ENCODE measurements at places on chromosomes 6 and 20. TPM values are rescaled to one million over a fixed set of nuclear protein-coding genes. Genes with fewer than 3 reads are reported as not detected.

GRCh38 chr6:36827261-36828079 is 11.8 kb downstream of the CPNE5 start:
- DNase-seq: peak; percentile 77
- H3K4me1 ChIP-seq: no peaks in the 10 kb centered on the region
- peak overlapping the region; percentile 78 for H3K27ac ChIP-seq
- H3K36me3 ChIP-seq: no peaks in the 10 kb centered on the region

- H3K27ac ChIP-seq: no peak overlapping the region
- peaks cover 11% of the 10 kb centered on the region for H3K4me1 ChIP-seq
- H3K27me3 ChIP-seq: no peaks in the 10 kb centered on the region
- peaks cover 3% of the 10 kb centered on the region for H3K36me3 ChIP-seq
- no peak for DNase-seq
Observed at GRCh38 chr20:18466574-18466893, 296 bp downstream of the DZANK1 start.

GRCh38 chr6:48713612-48714011 is 602.6 kb upstream of the PTCHD4 start:
- H3K27me3 ChIP-seq: no peaks in the 10 kb centered on the region
- DNase-seq: no peak
- no peak overlapping the region for H3K4me3 ChIP-seq
- H3K27ac ChIP-seq: no peak overlapping the region
- no peaks in the 10 kb centered on the region for H3K36me3 ChIP-seq
- H3K4me1 ChIP-seq: no peaks in the 10 kb centered on the region

PEX3 gene
- 31.7 TPM for polyA plus RNA-seq

DNA sequence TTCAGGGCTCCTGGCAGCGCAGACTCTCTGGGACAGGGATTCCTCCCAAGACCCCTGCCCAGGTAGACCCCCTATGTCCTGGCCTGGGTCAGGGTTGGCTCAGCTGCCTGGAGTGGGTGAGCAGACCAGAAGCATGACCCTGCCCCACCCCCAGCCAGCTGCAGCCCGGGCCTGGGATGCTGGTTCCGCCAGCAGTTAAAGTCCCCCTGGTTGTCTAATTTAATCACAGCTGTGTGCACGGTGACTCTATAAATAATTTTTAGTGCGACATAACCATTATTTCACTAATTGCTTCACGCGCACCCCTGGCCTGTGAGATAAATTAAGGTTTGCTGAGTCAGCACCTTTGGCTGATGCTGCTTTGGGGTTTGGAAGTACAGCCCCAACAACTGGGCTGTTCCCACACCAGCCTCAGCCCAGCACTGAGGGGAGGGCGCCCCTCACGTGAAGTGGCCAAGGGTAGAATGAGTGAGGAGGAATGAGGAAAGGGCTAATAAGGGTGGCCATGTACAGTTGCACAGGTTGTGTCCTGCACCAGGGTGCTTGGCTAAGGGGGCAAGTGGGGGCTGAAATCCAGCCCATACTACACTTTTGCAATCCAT is 26.1 kb upstream of the CDH22 start:
- DNase-seq: no peak
- H3K27ac ChIP-seq: no peak overlapping the region
- no peak overlapping the region for H3K4me3 ChIP-seq
- H3K27me3 ChIP-seq: peaks cover 2% of the 10 kb centered on the region
- H3K36me3 ChIP-seq: no peaks in the 10 kb centered on the region

- H3K4me3 ChIP-seq: no peak overlapping the region
- no peaks in the 10 kb centered on the region for H3K27me3 ChIP-seq
- H3K36me3 ChIP-seq: no peaks in the 10 kb centered on the region
- no peak overlapping the region for H3K27ac ChIP-seq
- H3K4me1 ChIP-seq: no peaks in the 10 kb centered on the region
Observed at GRCh38 chr6:127212376-127212775, 54.3 kb upstream of the RNF146 start.

GRCh38 chr6:43123461-43124314 is 47.4 kb upstream of the SRF start:
- H3K4me3 ChIP-seq: no peak overlapping the region
- H3K4me1 ChIP-seq: no peaks in the 10 kb centered on the region
- no peaks in the 10 kb centered on the region for H3K36me3 ChIP-seq
- H3K27ac ChIP-seq: no peak overlapping the region
- DNase-seq: peak; percentile 40

DNA sequence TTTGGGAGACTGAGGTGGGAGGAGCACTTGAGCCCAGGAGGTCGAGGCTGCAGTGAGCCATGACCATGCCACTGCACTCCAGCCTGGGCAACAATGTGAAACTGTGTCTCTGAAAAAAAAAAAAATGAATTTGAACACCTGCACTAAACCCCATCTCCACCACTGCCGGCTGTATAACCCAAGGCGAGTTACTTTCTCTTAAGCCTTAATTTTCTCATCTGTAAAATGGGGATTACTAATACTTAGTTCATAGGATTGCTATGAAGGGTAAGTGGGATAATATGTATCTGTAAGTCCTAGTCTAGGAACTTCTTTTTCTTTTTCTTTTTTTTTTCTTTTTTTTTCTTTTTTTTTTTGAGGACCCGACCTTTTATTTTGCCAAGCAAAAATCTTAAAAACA is 61.5 kb downstream of the SHLD1 start:
- H3K27ac ChIP-seq: no peak overlapping the region
- H3K4me1 ChIP-seq: peaks cover 2% of the 10 kb centered on the region
- no peaks in the 10 kb centered on the region for H3K27me3 ChIP-seq
- DNase-seq: no peak
- no peak overlapping the region for H3K4me3 ChIP-seq
- no peaks in the 10 kb centered on the region for H3K36me3 ChIP-seq

INSM1 gene
- polyA plus RNA-seq: not detected

Data from kidney (tissue), 22 donors.